Stimulated activated CD8-positive, alpha-beta memory T cell treated with anti-CD3 and anti-CD28 coated beads, Interleukin-15, amount 100 ng/mL, for 4 hours (primary cell): ENCODE measurements at places on chromosomes 12 and 14.

DNA sequence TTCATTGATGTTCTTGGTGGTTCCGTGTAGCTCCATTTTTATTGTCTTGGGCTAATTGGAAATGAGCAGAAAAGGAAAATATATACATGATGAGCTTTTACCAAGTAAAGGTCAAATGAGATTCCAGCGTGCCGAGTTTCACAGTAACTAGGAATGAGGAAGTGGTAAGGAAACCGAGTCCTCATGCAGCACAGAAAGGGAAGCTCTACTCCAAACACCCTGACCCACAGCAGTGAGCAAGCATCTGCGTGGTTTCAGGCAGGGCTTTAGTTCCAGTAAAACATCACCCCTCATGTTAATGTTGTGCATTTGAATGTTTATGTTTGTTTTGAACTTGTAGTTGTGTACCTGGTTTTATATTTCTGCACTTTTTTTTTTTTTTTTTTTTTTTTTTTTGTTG, 208.0 kb downstream of the SLC41A2 start:
- no peak for DNase-seq

- DNase-seq: no peak
Observed at GRCh38 chr12:130026608-130027176, 122.9 kb upstream of the TMEM132D start.

DNA sequence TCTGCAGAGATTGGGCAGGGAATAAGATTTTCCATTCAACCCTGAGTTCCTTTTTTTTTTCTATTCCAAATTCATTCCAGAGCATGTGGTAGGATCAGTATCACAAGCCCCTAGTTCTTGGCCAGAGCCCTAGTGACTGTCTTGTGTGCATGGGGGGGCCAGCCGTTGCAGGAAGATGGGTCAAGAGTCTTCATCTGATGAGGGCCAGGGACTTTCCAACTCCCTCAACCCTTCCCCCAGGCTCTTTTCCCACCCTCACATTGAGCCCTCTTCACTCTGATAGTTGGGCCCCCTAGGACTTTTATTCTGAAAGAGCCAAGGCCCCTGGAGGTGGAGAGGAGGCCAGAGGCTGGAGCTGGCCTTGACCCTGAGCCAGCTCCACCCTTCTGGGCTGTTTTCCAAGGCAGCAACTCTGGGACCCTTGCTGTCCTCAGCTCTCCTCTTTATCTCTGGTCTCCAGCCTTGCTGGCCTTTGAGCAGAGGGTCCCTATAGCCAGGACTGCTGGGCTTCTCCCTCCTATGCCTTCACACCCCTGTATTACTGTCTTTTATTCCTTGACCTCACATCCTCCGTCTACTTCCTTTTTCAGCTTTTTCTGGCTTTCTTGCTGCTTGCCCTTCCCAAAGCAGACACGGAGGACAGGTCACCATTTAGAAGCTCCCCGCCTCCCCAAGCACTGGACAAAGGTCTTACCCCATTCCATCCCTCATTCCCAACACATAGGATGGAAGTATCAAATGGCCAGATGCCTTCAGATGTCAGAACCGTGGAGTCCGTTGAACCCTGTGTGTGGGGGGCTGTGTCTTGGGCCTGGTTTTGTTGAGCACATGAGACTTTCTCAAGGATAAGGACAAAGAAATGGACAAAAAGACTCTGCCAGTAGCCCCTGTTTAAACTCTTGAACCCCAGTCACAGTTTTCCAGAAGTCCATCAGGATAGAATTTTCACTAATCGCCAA, 5.6 kb downstream of the RBP5 start:
- DNase-seq: no peak

DNA sequence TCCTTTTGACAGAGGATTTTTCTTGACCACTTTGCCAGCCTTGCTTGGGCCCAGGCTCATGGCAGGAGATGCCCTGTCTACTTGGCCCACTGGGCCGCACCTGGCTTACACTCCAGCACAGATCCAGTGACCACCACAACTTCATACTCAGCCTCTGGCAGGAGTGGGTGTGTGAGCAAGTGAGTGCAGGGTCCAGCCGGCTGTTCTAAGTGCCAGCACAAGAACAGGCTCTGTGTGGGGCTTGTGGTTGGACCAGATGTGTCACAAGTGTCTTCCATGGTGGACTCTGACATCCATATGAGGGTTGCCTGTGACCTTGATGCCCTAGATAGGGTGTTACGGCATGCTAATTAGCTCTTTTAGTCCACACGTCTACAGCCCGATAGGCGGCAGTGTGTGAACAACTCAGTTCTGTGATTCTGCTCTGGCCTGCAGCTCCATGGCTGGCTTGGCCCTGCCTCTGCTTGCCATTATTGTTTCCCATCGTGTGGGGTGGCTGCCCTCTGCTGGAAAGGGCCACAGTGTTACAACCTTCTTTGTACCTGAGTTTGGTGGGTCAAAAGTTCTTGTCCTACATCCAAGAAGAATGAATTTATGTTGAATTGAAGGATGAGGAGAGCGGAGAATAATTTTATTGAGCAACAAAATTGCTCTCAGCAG, 1089.1 kb downstream of the SLC6A15 start:
- no peak for DNase-seq

DNA sequence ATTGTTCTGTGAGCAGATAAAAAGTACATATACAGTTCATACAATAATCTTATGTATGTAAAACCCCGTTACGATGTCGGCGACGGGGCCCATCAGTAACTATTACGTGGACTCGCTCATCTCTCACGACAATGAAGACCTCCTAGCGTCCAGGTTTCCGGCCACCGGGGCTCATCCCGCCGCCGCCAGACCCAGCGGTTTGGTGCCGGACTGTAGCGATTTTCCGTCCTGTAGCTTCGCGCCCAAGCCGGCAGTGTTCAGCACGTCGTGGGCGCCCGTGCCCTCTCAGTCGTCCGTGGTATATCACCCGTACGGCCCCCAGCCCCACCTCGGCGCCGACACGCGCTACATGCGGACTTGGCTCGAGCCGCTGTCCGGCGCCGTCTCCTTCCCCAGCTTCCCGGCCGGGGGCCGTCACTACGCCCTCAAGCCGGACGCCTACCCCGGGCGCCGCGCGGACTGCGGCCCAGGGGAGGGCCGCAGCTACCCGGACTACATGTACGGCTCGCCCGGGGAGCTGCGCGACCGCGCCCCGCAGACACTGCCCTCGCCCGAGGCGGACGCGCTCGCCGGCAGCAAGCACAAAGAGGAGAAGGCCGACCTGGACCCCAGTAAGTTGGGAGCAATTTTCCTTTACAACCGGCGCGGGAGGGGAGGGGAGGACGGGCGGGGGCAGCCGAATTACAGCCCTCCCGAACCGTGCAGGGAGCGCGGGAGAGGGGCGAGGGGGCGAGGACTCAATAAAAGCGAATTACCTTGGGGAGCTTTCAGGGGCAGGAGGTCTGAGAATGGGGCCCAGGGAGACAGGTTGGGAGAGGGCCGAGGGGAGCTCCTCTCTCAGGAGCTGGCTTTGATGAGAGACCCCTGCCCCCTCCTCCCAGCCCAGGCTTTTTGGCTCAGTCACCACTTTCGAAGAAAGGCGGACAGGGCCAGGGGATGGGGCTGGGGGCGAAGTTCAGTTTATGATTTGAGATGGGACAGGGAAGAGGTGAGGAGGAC, at the start of gene HOXC9:
Gene HOXC9 (plus strand): TSS at position 46 of the 999 bp plus-strand sequence. CDS start 28 bp downstream, at position 74.
- no peak for DNase-seq
